Naive thymus-derived CD8-positive, alpha-beta T cell (primary cell): ENCODE measurements at places on chromosomes 6 and 20. TPM values are rescaled to one million over a fixed set of nuclear protein-coding genes. Genes with fewer than 3 reads are reported as not detected.

- H3K36me3 ChIP-seq = no peaks in the 10 kb centered on the region
- peaks cover 7% of the 10 kb centered on the region for H3K4me1 ChIP-seq
- H3K27me3 ChIP-seq = no peaks in the 10 kb centered on the region
- no peak for DNase-seq
- H3K27ac ChIP-seq = no peak within 1 kb of the TSS
- H3K4me3 ChIP-seq = no peak within 1 kb of the TSS
These were observed at the start of gene MYLK2 for GRCh38 chr20:31819083-31819784. TSS of gene MYLK2 (plus strand) at chr20:31819356. CDS start at chr20:31819581, 225 bp downstream.

DNA sequence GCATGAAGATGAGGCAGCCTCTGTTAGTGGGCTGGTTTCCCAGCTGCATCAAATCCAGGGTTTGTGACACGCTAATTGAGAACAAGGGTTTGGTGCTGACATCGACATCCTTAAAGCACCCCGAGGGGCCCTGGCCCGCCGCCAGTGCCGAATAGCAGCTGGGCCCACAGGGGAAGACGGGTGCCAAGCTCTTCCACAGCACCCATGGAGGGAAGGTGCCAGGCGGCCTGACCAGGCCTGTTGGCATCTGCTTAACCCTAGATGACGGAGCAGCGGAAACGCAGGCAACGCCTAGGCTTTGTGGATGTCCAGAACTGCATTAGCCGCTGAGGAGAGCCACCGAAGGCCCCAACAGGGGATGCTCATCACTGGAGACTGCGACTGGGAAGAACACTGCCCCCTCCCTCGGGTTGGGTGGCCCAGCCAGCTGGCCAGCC is 16.0 kb downstream of the UQCC2 start:
- H3K27ac ChIP-seq = peak overlapping the region; percentile 98
- H3K4me1 ChIP-seq = peaks cover 75% of the 10 kb centered on the region
- DNase-seq = no peak
- H3K4me3 ChIP-seq = no peak overlapping the region

DNA sequence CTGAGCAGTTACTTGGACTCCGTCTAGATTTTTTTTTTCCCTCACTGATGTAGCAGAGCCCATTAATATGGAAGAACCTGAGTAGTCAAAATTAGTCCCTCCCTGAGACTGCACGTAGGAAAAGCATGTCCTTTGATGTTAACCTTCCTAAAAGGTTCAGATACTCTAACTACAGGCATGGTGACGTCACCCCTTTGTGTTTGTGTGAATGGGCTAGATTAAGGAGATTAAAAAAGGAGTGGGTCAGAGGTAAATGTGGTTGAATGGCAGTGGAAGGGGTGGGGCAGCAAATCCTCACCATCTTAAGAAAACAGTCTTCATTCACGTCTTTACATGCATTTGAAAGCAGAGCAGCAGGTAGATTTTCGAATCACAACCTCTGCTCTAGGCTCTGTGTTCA is 521.1 kb downstream of the TFAP2B start:
- H3K27ac ChIP-seq = no peak overlapping the region
- no peak overlapping the region for H3K4me3 ChIP-seq
- no peaks in the 10 kb centered on the region for H3K27me3 ChIP-seq
- no peaks in the 10 kb centered on the region for H3K36me3 ChIP-seq

DNA sequence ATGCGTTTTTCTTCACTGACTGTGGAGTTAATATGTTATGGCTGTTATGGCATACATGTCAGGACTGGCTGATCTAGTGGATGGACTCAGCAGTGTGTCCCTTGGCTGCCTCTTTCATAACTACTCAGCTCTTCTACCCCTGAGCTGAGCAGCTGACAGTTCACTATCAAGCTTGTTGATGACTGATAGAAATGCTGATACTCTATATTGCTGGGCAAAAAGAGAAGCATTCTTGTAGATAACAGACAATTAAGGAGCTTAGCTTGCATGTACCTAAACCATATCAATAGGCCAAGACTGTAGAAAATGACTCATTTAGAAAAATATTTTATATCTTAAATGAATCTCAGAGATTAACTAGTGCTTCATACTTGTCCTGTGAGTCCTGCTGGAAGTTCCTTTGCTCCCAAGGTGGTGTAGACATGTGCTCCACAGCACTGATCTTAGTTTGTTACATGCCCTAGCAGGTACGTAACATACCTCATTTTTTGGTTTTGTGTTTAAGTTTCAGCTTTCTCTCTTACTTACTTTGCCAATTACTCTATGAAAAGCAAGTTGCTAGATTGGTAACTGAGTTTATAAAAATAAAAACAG is 236.9 kb downstream of the GMDS start:
- H3K27ac ChIP-seq = no peak overlapping the region
- no peak for DNase-seq
- H3K36me3 ChIP-seq = peaks cover 41% of the 10 kb centered on the region
- no peaks in the 10 kb centered on the region for H3K4me1 ChIP-seq
- H3K27me3 ChIP-seq = no peaks in the 10 kb centered on the region
- H3K4me3 ChIP-seq = no peak overlapping the region

- no peak overlapping the region for H3K27ac ChIP-seq
- H3K4me3 ChIP-seq = no peak overlapping the region
- DNase-seq = no peak
- peaks cover 1% of the 10 kb centered on the region for H3K27me3 ChIP-seq
- no peaks in the 10 kb centered on the region for H3K4me1 ChIP-seq
- no peaks in the 10 kb centered on the region for H3K36me3 ChIP-seq
These were observed 374.3 kb downstream of the CDH26 start for GRCh38 chr20:60332523-60332922.

DNA sequence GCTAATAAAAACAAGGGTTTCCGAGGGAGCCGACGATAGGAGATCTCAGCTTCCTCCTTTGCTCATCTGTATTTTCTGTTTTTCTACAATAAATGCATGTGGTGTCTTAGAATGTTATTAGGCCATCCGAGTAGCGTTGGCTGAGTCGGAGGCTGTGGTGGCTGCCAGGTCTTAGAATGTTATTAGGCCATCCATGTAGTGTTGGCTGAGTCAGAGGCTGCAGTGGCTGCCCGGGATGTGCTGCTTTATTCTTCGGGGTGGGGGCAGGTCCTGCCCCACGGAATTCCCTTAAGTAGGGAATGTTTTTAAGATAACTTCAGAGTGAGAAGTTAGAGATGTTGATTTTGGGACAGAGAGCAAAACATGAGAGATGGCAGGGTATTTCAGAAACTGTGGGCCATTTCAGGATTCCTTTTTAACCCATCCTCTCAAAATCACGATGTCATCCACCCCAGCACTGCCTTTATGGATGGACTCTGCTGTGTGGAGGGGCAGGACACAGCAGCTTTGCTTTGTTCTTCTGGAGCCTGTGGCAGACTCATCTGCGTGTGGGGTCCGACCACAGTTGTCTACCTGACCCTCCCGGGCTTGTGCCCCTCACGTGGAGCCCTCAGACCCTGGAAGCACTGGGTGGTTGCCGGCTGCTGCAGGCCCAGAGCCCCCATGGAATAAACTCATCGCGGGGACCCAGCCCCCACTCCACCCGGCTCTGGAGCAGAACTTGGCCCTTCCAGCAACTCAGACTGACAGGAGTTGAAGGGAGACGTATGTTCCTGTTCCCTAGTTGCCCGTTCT is 20.4 kb downstream of the OSBPL2 start:
- H3K27me3 ChIP-seq = no peaks in the 10 kb centered on the region
- no peaks in the 10 kb centered on the region for H3K36me3 ChIP-seq
- DNase-seq = no peak
- H3K4me3 ChIP-seq = no peak overlapping the region
- H3K4me1 ChIP-seq = peaks cover 4% of the 10 kb centered on the region

- H3K4me1 ChIP-seq = peaks cover 4% of the 10 kb centered on the region
- no peaks in the 10 kb centered on the region for H3K27me3 ChIP-seq
- no peaks in the 10 kb centered on the region for H3K36me3 ChIP-seq
- H3K27ac ChIP-seq = no peak overlapping the region
These were observed 9.5 kb upstream of the PNRC1 start for GRCh38 chr6:89071036-89071435.

DNA sequence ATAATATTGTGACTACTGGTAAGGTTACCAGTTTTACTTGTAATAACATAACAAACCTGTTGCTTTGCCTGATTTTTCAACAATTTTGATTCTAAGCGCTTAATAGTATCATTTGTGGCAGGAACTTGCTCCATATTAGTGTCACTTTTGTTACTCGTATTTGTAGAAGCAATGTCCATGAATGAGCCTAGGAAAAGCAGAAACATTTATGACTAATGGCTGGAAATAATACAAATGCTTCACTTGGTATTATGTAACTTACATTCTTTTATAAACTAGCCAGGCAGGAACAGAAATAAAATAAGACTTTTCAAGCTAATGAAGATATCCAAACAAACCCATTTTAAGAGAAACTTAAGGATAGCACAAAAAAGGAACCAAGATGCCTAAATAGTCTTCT is 38.9 kb downstream of the MAP3K7 start:
- peaks cover 27% of the 10 kb centered on the region for H3K36me3 ChIP-seq
- H3K27ac ChIP-seq = no peak overlapping the region
- no peak overlapping the region for H3K4me3 ChIP-seq
- no peaks in the 10 kb centered on the region for H3K27me3 ChIP-seq

The TP53TG5 gene
- not detected for polyA plus RNA-seq

The ZSCAN31 gene
- polyA plus RNA-seq = 0.79 TPM
